ENCODE measurements at places on chromosomes 12 and 14. TPM values are rescaled to one million over a fixed set of nuclear protein-coding genes. Genes with fewer than 3 reads are reported as not detected.

The FAM222A gene
- total RNA-seq = 0.19 TPM

The PNMA1 gene
- 43.3 TPM for total RNA-seq

The RAPGEF3 gene
- total RNA-seq = 3.4 TPM

The RNASE3 gene
- not detected for total RNA-seq

The RAB3IP gene
- total RNA-seq = 31.5 TPM

The TAS2R42 gene
- total RNA-seq = not detected

The OR10G2 gene
- not detected for total RNA-seq

The CCDC175 gene
- total RNA-seq = not detected

The ERBB3 gene
- 3.7 TPM for total RNA-seq

The TSPAN11 gene
- total RNA-seq = not detected

GRCh38 chr12:2353691-2354090 lies 300.9 kb downstream of the CACNA1C start:
- H3K4me3 ChIP-seq = no peak overlapping the region
- no peak for DNase-seq
- peaks cover 51% of the 10 kb centered on the region for H3K27me3 ChIP-seq
- no peak overlapping the region for H3K27ac ChIP-seq
- H3K36me3 ChIP-seq = no peaks in the 10 kb centered on the region
- H3K4me1 ChIP-seq = peaks cover 6% of the 10 kb centered on the region

- peaks cover 86% of the 10 kb centered on the region for H3K27me3 ChIP-seq
- H3K27ac ChIP-seq = no peak overlapping the region
- peaks cover 6% of the 10 kb centered on the region for H3K36me3 ChIP-seq
Measured at GRCh38 chr12:48985475-48985897, 7.4 kb downstream of the WNT1 start.

- H3K36me3 ChIP-seq = peaks cover 18% of the 10 kb centered on the region
- peaks cover 5% of the 10 kb centered on the region for H3K4me1 ChIP-seq
- H3K27me3 ChIP-seq = no peaks in the 10 kb centered on the region
- no peak for DNase-seq
- H3K27ac ChIP-seq = no peak overlapping the region
- no peak overlapping the region for H3K4me3 ChIP-seq
Measured at GRCh38 chr14:65032319-65032718, 45.6 kb downstream of the FNTB start.

DNA sequence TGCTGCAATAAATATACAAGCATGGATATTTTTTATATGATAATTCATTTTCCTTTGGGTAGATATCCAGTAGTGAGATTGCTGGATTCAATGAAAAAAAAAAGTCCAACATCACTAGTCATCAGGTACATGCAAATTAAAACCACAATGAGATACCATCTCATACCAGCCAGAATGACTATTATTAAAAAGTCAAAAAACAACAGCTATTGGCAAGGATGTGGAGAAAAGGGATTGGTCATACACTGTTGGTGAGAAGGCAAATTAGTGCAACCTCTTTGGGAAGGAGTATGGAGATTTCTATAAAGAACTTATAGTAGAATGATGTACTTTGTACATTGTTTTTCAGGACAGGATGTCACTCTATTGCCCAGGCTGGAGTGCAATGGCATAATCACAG lies 531.2 kb upstream of the MGAT4C start:
- H3K27ac ChIP-seq = no peak overlapping the region
- H3K4me1 ChIP-seq = peaks cover 14% of the 10 kb centered on the region
- H3K36me3 ChIP-seq = no peaks in the 10 kb centered on the region
- H3K4me3 ChIP-seq = no peak overlapping the region
- no peaks in the 10 kb centered on the region for H3K27me3 ChIP-seq

- DNase-seq = no peak
- no peak overlapping the region for H3K4me3 ChIP-seq
- H3K36me3 ChIP-seq = no peaks in the 10 kb centered on the region
- no peak overlapping the region for H3K27ac ChIP-seq
- no peaks in the 10 kb centered on the region for H3K4me1 ChIP-seq
Measured at GRCh38 chr12:108048686-108049085, 80.4 kb upstream of the WSCD2 start.

GRCh38 chr12:52944683-52945388 lies 4.1 kb upstream of the KRT18 start:
- H3K4me1 ChIP-seq = peaks cover 42% of the 10 kb centered on the region
- H3K27me3 ChIP-seq = no peaks in the 10 kb centered on the region
- DNase-seq = no peak
- no peak overlapping the region for H3K27ac ChIP-seq

DNA sequence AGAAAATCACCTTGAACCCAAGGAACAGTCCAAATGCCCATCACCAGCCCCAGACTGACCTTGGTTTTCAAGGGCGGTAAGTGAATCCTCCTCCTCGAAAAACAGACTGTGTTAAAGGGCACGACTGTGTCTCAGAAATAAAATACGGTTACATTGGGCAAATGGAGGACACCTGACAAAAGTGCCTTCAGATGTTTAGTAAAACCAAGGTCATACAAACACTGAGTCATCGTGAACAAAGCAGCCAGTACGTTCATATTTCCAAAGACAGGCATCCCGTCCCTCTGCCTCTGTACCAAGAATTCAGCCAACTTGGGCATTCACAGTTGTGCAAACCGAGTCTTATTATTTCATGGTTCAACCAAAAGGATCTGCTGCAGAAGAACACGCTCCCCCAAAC lies 25.9 kb downstream of the FOXN3 start:
- peaks cover 7% of the 10 kb centered on the region for H3K4me1 ChIP-seq
- no peak overlapping the region for H3K4me3 ChIP-seq
- H3K27me3 ChIP-seq = no peaks in the 10 kb centered on the region
- H3K36me3 ChIP-seq = peaks cover 10% of the 10 kb centered on the region
- DNase-seq = peak; percentile 49
- H3K27ac ChIP-seq = no peak overlapping the region

- no peak overlapping the region for H3K27ac ChIP-seq
- no peak for DNase-seq
- H3K27me3 ChIP-seq = no peaks in the 10 kb centered on the region
Measured at GRCh38 chr14:34571771-34572170, 32.3 kb upstream of the EAPP start.

- no peak overlapping the region for H3K4me3 ChIP-seq
- peaks cover 5% of the 10 kb centered on the region for H3K4me1 ChIP-seq
- DNase-seq = no peak
- H3K27ac ChIP-seq = no peak overlapping the region
- no peaks in the 10 kb centered on the region for H3K27me3 ChIP-seq
Measured at GRCh38 chr14:62015243-62015642, 253.0 kb downstream of the SNAPC1 start.

GRCh38 chr14:81344481-81345160 lies 55.5 kb downstream of the STON2 start:
- H3K36me3 ChIP-seq = no peaks in the 10 kb centered on the region
- no peak for DNase-seq
- no peak overlapping the region for H3K27ac ChIP-seq
- H3K4me1 ChIP-seq = peaks cover 5% of the 10 kb centered on the region
- H3K27me3 ChIP-seq = no peaks in the 10 kb centered on the region
- H3K4me3 ChIP-seq = no peak overlapping the region

DNA sequence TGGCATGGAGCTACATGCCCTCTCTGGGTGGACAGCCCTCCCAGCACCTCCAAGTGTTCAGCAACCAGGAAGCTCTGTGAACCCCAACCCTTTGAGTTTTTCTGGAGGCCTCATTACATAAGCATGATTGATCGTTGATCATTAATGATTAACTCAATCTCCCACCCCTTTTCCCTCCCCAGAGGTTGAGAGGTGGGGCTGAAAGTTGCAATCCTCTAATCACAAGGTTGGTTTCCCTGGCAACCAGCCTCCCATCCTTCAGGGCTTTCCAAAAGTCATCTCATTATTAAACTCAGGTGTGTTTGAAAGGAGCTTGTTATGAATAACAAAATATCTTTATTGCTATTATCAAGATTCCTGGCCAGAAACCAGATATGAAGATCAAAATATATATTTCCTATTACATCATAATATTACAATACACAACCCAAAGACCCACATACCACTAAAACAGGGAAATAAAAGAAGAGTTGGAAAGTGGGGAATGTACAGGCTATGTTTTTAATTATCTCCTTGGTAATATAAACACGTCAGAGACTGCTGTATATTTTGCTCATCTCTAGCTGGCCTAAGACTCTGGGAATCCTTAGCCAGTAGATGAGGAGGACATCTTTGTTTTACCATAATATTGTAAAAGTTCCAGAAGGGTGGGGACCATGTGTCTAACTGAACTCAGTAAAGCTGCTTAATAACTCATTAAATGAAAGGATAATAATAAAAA lies 73.6 kb downstream of the SSPN start:
- H3K4me3 ChIP-seq = no peak overlapping the region
- H3K4me1 ChIP-seq = peaks cover 16% of the 10 kb centered on the region
- no peaks in the 10 kb centered on the region for H3K27me3 ChIP-seq
- no peaks in the 10 kb centered on the region for H3K36me3 ChIP-seq

- no peaks in the 10 kb centered on the region for H3K27me3 ChIP-seq
- H3K27ac ChIP-seq = no peak overlapping the region
- no peak for DNase-seq
- H3K4me1 ChIP-seq = no peaks in the 10 kb centered on the region
- H3K36me3 ChIP-seq = no peaks in the 10 kb centered on the region
- H3K4me3 ChIP-seq = no peak overlapping the region
Measured at GRCh38 chr12:2259369-2259768, 206.6 kb downstream of the CACNA1C start.

DNA sequence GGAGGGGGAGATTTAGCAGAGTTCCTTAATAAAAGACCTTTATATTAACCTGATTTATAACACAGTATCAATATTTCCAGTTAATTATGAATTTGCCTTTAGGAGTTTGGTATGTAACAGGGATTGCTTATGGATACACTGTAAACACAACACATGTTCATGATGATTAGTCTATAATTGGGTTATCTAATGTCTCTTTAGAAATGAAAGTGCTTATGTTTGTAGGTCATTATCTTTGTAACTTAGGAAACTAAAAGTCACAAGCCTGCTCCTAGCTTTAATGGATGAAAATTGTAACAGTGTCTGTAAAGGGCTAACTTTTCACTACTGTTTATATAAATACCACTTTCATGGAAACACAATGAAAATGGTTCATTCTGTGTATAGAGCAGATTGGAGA lies 9.4 kb downstream of the PDE3A start:
- H3K36me3 ChIP-seq = no peaks in the 10 kb centered on the region
- H3K27me3 ChIP-seq = peaks cover 82% of the 10 kb centered on the region
- no peak overlapping the region for H3K27ac ChIP-seq
- DNase-seq = no peak
- no peaks in the 10 kb centered on the region for H3K4me1 ChIP-seq
- no peak overlapping the region for H3K4me3 ChIP-seq

DNA sequence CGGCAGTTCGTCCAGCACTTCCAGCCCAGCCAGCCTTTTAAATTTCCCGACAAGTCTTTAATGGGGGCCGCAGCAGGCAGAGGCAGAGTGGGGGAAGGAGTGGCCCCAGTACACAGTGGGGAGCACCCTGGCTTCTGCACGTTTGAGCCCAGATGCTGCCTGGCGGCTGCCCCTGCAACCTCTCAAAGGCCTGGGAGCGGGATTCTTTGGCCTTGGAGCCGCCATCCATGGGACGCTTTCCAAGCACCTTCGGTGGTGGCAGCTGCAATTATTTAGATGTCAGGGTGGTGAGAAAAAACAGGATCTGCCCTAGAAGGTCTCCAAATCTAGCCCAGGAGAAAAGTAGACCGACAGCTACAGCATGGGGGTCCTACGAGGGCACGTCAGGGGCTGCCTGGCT lies 46.0 kb downstream of the FAM222A start:
- H3K36me3 ChIP-seq = no peaks in the 10 kb centered on the region
- H3K4me3 ChIP-seq = no peak overlapping the region
- no peaks in the 10 kb centered on the region for H3K4me1 ChIP-seq
- no peak overlapping the region for H3K27ac ChIP-seq
- DNase-seq = no peak
- H3K27me3 ChIP-seq = no peaks in the 10 kb centered on the region

- peaks cover 30% of the 10 kb centered on the region for H3K4me1 ChIP-seq
- no peak for DNase-seq
- peak overlapping the region; percentile 76 for H3K27ac ChIP-seq
- H3K4me3 ChIP-seq = no peak overlapping the region
- peaks cover 16% of the 10 kb centered on the region for H3K36me3 ChIP-seq
Measured at GRCh38 chr14:35212471-35213142, 79.6 kb upstream of the PSMA6 start.

DNA sequence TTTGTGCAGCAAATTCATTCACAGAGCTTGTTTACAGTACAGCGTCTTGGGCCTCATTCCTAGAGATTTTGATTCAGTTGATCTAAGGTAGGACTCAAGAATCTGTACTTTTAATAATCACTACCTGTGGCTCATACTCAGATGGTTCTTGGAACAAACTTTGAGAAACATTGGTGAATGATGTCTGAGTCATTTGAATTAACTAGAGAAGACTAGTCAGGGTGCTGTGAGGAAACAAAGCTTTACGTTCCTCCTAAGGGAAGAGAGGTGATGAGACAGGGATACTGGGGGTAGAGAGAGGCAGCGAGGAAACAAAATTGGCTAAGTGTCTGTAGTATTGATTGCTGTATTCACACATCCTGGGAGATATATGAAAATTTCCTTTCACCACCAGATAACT lies 109.4 kb downstream of the SLC15A5 start:
- H3K36me3 ChIP-seq = no peaks in the 10 kb centered on the region
- H3K27ac ChIP-seq = peak overlapping the region; percentile 61
- DNase-seq = peak; percentile 27
- peaks cover 6% of the 10 kb centered on the region for H3K4me1 ChIP-seq
- H3K4me3 ChIP-seq = no peak overlapping the region
- no peaks in the 10 kb centered on the region for H3K27me3 ChIP-seq

- H3K4me1 ChIP-seq = no peaks in the 10 kb centered on the region
- no peak for DNase-seq
- no peak overlapping the region for H3K27ac ChIP-seq
- H3K36me3 ChIP-seq = no peaks in the 10 kb centered on the region
- H3K27me3 ChIP-seq = peaks cover 40% of the 10 kb centered on the region
Measured at GRCh38 chr12:109009766-109010165, 11.1 kb downstream of the SVOP start.

GRCh38 chr12:54359762-54360351 lies 4.4 kb downstream of the GPR84 start:
- H3K4me1 ChIP-seq = peaks cover 23% of the 10 kb centered on the region
- H3K27me3 ChIP-seq = no peaks in the 10 kb centered on the region
- no peak for DNase-seq
- H3K27ac ChIP-seq = no peak overlapping the region
- no peaks in the 10 kb centered on the region for H3K36me3 ChIP-seq

DNA sequence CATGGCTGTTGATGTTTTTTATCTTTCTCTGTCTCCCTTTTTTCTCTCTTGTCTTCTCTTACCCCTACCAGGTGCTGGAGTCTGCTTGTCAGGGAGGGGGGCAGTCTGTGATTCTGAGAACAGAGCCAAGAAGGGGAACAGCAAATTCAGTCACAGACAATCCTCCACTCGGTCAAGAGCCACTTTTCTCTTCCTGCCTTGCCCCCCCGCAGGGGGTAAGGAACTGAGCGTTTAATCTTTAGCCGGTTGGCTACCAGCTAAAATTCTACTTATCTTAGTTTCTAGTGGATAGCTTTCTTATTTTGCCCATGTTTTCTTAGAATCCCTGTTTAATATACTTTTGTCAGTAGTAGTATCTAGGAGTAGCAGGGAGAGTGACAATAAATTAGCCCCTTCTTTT lies 1.9 kb downstream of the RIMKLB start:
- peaks cover 13% of the 10 kb centered on the region for H3K4me1 ChIP-seq
- no peaks in the 10 kb centered on the region for H3K36me3 ChIP-seq
- H3K4me3 ChIP-seq = peak overlapping the region; percentile 66
- H3K27ac ChIP-seq = peak overlapping the region; percentile 77
- H3K27me3 ChIP-seq = no peaks in the 10 kb centered on the region

GRCh38 chr12:56034586-56035332 lies 7.0 kb upstream of the RPS26 start:
- no peaks in the 10 kb centered on the region for H3K4me1 ChIP-seq
- no peak for DNase-seq
- H3K4me3 ChIP-seq = no peak overlapping the region
- no peaks in the 10 kb centered on the region for H3K36me3 ChIP-seq
- no peaks in the 10 kb centered on the region for H3K27me3 ChIP-seq
